ENCODE measurements at places on chromosomes 5 and 9. TPM values are rescaled to one million over a fixed set of nuclear protein-coding genes. Genes with fewer than 3 reads are reported as not detected.

GRCh38 chr5:95910521-95910920 is 51.1 kb downstream of the ELL2 start:
- H3K27me3 ChIP-seq = no peaks in the 10 kb centered on the region
- peaks cover 59% of the 10 kb centered on the region for H3K36me3 ChIP-seq
- peak overlapping the region; percentile 26 for H3K27ac ChIP-seq
- DNase-seq = no peak
- no peak overlapping the region for H3K4me3 ChIP-seq
- H3K4me1 ChIP-seq = peaks cover 24% of the 10 kb centered on the region

GRCh38 chr5:142935014-142935413 is 164.8 kb downstream of the ARHGAP26 start:
- H3K27ac ChIP-seq = no peak overlapping the region
- no peaks in the 10 kb centered on the region for H3K27me3 ChIP-seq
- H3K4me3 ChIP-seq = no peak overlapping the region
- no peaks in the 10 kb centered on the region for H3K4me1 ChIP-seq

GRCh38 chr9:18996211-18996610 is 36.8 kb downstream of the SAXO1 start:
- no peaks in the 10 kb centered on the region for H3K4me1 ChIP-seq
- no peak overlapping the region for H3K27ac ChIP-seq
- H3K36me3 ChIP-seq = no peaks in the 10 kb centered on the region
- no peak for DNase-seq
- no peak overlapping the region for H3K4me3 ChIP-seq
- peaks cover 25% of the 10 kb centered on the region for H3K27me3 ChIP-seq

DNA sequence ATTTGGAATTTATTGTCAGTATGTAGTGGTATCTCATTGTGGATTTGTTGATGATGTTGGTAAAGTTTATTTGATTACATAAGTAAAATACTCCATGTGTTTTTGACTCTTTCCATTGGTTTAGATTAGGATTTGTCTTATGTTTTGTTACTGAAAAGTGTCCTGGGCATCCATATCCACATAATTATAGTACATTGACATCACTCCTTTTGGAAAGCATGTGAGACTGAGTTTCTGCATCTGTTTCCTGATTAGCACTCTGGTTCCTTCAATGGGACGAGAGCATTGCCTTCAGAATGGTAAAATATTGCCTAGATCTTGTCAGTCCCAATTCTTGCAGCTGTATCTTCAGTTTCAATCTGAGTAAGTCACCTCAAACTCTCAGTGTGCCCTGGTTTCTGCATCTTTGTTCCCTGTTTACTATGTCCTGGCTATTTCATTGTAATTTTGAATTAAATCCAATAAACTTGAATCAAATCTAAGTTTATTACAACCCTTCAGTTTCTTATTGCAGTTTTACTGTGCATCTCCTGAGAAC is 128.1 kb downstream of the FBXO38 start:
- H3K36me3 ChIP-seq = no peaks in the 10 kb centered on the region
- H3K4me3 ChIP-seq = no peak overlapping the region
- no peak for DNase-seq
- H3K27me3 ChIP-seq = no peaks in the 10 kb centered on the region

The LURAP1L gene
- 6.1 TPM for total RNA-seq

The NOXA1 gene
- total RNA-seq = not detected

DNA sequence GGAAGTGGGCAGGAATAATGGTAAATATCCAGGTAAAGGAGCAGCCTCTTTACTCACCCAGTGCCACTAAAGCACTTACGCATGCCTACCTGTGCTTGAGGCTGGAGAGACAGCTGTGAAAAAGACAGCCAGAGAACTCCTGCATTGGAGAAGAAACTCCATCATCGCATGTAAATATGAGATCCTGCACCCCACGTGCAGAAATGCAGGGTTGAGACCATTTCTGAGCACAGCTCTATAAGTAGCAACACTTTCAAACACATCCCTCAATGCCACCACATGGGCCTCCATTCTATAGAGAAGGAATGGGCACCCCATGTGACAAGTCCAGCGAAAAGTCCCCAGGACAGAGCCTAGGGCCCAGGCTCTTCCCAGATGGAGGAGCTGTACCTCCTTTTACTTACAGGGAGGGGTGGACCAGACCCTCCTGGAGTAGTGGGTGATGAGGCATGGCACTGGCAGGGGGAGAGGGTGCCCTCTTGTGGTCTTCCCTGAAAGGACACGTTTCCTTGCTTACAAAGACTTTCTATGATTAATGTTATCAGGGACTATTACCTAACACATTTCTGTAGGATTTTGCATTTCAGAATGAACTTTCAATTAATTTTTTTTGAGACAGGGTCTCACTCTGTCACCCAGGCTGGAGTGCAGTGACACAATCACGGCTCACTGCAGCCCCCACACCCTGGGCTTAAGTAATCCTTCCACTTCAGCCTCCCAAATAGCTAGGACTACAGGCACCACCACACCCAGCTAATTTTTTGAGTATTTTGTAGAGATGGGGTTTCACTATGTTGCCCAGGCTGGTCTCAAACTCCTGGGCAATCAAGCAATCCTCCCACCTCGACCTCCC is 55.3 kb upstream of the IL17B start:
- H3K27ac ChIP-seq = no peak overlapping the region
- DNase-seq = peak; percentile 82
- peaks cover 21% of the 10 kb centered on the region for H3K36me3 ChIP-seq
- H3K4me1 ChIP-seq = peaks cover 8% of the 10 kb centered on the region

All from IMR-90 (cell line).